ENCODE measurements at places on chromosomes 16 and 17. TPM values are rescaled to one million over a fixed set of nuclear protein-coding genes. Genes with fewer than 3 reads are reported as not detected.

DNA sequence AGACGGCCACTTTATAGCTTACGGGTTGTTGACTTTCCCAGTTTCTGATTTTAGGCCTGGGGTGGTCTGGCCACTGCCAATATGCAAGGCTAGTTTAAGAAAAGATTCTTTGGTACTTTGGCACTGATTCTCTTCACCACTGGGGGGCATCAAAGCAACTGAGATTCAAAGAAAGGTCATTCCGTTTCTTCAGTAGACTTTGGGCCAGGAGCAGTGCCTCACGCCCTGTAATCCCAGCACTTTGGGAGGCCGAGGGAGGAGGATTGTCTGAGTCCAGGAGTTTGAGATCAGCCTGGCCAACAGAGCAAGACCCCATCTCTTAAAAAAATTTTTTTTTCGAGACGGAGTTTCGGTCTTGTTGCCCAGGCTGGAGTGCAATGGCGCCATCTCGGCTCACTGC, 53.0 kb downstream of the RPA1 start:
- H3K27me3 ChIP-seq = no peaks in the 10 kb centered on the region
- no peaks in the 10 kb centered on the region for H3K4me1 ChIP-seq
- H3K36me3 ChIP-seq = peaks cover 52% of the 10 kb centered on the region
- H3K4me3 ChIP-seq = no peak overlapping the region

DNA sequence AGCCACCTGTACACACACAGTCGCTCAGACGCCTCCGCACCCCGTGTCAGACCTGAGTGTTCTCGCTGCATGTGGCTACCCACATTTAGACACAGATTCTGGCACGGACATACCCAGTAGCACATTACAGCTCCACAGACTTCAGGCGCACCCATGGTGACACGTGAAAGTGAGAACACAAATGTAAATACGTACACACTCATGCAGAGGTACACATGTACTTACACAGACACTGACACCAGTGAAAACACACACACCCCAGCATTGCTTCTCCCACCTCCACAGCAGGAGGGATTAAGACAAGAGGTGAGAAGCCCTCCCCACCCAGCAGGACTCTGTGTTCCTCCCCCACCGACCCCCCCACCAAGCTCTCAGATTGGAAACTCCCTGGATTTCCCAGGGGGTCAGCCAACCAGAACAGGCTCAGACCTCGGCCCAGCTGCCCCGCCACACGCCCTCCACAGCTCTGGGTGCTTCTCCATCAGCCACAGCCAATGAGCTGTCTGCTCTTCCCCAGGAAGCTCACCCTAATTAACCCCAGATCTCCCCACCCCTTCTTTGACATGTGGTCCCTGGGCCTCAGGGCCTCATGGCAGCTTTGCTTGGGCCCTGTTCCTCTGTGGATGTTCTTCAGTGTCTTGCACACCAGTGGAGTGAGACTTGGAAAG, 5.3 kb upstream of the FOXN1 start:
- H3K4me3 ChIP-seq = no peak overlapping the region
- peaks cover 8% of the 10 kb centered on the region for H3K27me3 ChIP-seq
- no peak for DNase-seq
- no peaks in the 10 kb centered on the region for H3K36me3 ChIP-seq
- H3K4me1 ChIP-seq = no peaks in the 10 kb centered on the region

- no peak for DNase-seq
- H3K36me3 ChIP-seq = no peaks in the 10 kb centered on the region
- H3K4me1 ChIP-seq = peaks cover 33% of the 10 kb centered on the region
Measured at GRCh38 chr17:59427996-59428395, 96.5 kb downstream of the YPEL2 start.

GRCh38 chr16:84071121-84071520, 28.5 kb upstream of the SLC38A8 start:
- H3K36me3 ChIP-seq = peaks cover 48% of the 10 kb centered on the region
- H3K27me3 ChIP-seq = no peaks in the 10 kb centered on the region
- no peak overlapping the region for H3K4me3 ChIP-seq
- no peak overlapping the region for H3K27ac ChIP-seq
- no peaks in the 10 kb centered on the region for H3K4me1 ChIP-seq

Gene RND2
- total RNA-seq = not detected

Gene COPZ2
- 6.2 TPM for total RNA-seq

Measured in activated CD4-positive, alpha-beta memory T cell treated with anti-CD3 and anti-CD28 coated beads for 36 hours (primary cell).